A549 treated with AZD2906 at 1 μM for 4 hours (cell line): ENCODE measurements at places on chromosomes 16 and 17. TPM values are rescaled to one million over a fixed set of nuclear protein-coding genes. Genes with fewer than 3 reads are reported as not detected.

The PARD6A gene
- total RNA-seq = 1.5 to 2.7 TPM (median 2.2 TPM) in 5 replicates

The RASL10B gene
- total RNA-seq = 0.07 to 0.30 TPM (median 0.13 TPM) in 5 replicates

The C17orf50 gene
- 0.12 to 0.53 TPM (median 0.26 TPM) in 5 replicates for total RNA-seq

The CTNS gene
- total RNA-seq = 12.2 to 16.8 TPM (median 12.8 TPM) in 5 replicates

The KRT24 gene
- total RNA-seq = not detected in 5 replicates

The KRT36 gene
- 0.05 TPM in 1 of 5 replicates, not detected in the others for total RNA-seq

The ABCA8 gene
- 0.24 to 0.52 TPM (median 0.31 TPM) in 5 replicates for total RNA-seq

The SLC47A2 gene
- 0.03 to 0.11 TPM (median 0.07 TPM) in 4 of 5 replicates, not detected in the other for total RNA-seq

The CHD9NB gene
- 0.88 to 1.3 TPM (median 1.1 TPM) in 5 replicates for total RNA-seq

The IRF8 gene
- total RNA-seq = 0.34 to 0.43 TPM (median 0.37 TPM) in 5 replicates

The HEATR9 gene
- total RNA-seq = not detected in 5 replicates

The DHRS7B gene
- total RNA-seq = 18.3 to 20.5 TPM (median 19.4 TPM) in 5 replicates

The PRR14 gene
- total RNA-seq = 17.0 to 24.3 TPM (median 24.0 TPM) in 5 replicates

The DOC2A gene
- 1.3 to 1.9 TPM (median 1.8 TPM) in 5 replicates for total RNA-seq

The RGS11 gene
- 2.9 to 4.9 TPM (median 4.4 TPM) in 5 replicates for total RNA-seq

The RAB11FIP4 gene
- 1.2 to 2.2 TPM (median 1.7 TPM) in 5 replicates for total RNA-seq

The AXIN2 gene
- 0.57 to 0.83 TPM (median 0.69 TPM) in 5 replicates for total RNA-seq

The BCL6B gene
- total RNA-seq = not detected in 5 replicates

The SLC5A11 gene
- 0.25 to 0.40 TPM (median 0.31 TPM) in 5 replicates for total RNA-seq

The CRLF3 gene
- total RNA-seq = 12.1 to 19.2 TPM (median 15.1 TPM) in 5 replicates

The CD300A gene
- total RNA-seq = 0.06 TPM in 1 of 5 replicates, not detected in the others

The SYNGR3 gene
- total RNA-seq = 5.0 to 9.3 TPM (median 8.2 TPM) in 5 replicates

The FOXF1 gene
- total RNA-seq = not detected in 5 replicates

The RNF213 gene
- 56.9 to 58.1 TPM (median 57.4 TPM) in 5 replicates for total RNA-seq

The YPEL3 gene
- total RNA-seq = 4.3 to 9.4 TPM (median 8.6 TPM) in 5 replicates
